Breast epithelium (tissue), 4 donors: ENCODE measurements at places on chromosomes 5 and 9. TPM values are rescaled to one million over a fixed set of nuclear protein-coding genes. Genes with fewer than 3 reads are reported as not detected.

DNA sequence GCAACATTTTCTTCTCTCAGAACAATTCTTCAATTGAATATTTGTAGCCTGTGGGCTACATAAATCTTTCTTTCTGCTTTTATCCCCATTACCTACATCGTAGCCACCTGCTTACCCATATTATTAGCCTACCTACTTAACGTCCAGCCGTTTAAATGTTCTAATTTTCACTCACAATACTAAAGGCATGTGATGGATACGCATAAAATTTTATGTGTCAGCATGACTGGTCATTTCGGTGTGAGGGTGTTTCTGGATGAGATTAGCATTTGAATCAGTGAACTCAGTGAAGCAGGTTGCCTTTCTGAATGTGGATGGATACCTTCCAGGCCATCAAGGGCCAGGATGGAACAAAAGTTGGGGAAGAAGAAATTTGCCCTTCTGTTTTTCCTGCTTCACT lies 1722.5 kb upstream of the ACO1 start:
- H3K27me3 ChIP-seq: no peaks in the 10 kb centered on the region
- DNase-seq: no peak
- no peaks in the 10 kb centered on the region for H3K36me3 ChIP-seq
- no peaks in the 10 kb centered on the region for H3K4me1 ChIP-seq

The LHX3 gene
- not detected for total RNA-seq

- no peak overlapping the region for H3K4me3 ChIP-seq
- no peaks in the 10 kb centered on the region for H3K4me1 ChIP-seq
- H3K27ac ChIP-seq: no peak overlapping the region
- H3K36me3 ChIP-seq: no peaks in the 10 kb centered on the region
- no peak for DNase-seq
- no peaks in the 10 kb centered on the region for H3K27me3 ChIP-seq
Observed at GRCh38 chr9:101220341-101220740, 164.5 kb downstream of the BAAT start.

GRCh38 chr9:136481558-136481957 lies 1.3 kb downstream of the SEC16A start:
- H3K27ac ChIP-seq: no peak overlapping the region
- H3K4me3 ChIP-seq: peak overlapping the region; percentile 90
- peaks cover 2% of the 10 kb centered on the region for H3K36me3 ChIP-seq
- no peak for DNase-seq
- H3K27me3 ChIP-seq: no peaks in the 10 kb centered on the region
- peaks cover 12% of the 10 kb centered on the region for H3K4me1 ChIP-seq

The LRRTM2 gene
- under 0.01 TPM for total RNA-seq

DNA sequence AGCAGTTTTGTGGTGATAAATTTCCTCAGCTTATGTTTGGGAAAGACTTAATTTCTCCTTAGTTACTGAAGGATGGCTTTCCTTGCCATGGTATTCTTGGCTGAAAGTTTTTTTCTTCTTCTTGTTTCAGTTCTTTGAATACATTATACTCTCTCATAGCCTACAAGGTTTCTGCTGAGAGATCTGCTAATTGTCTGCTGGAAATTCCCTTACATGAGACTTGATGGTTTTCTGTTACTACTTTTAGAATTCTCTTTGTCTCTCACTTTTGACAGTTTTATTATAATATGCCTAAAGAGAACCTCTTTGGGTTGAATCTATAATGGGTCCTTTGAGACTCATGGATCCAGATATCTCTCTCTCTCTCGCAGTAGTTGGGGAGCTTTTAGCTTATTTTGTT lies 693.6 kb downstream of the PRELID2 start:
- no peaks in the 10 kb centered on the region for H3K4me1 ChIP-seq
- no peak for DNase-seq

DNA sequence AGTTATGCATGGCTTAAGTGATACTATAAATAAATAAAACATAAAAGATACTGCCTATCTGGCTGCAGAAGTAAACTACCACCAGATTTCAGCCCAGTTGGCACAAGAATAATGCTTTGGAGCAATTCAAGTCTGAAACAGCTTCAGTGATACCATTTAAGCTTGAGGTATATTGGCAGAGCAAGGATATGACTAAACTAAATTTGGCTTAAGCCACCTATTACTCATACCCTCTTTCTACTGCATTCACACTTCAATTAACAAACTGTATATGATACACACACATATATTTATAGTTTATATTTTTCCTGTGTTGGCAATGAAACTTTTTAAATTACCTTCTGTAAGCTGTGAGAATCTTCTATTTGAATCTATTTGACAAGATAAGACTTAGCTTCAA lies 431.9 kb downstream of the ANXA1 start:
- H3K4me3 ChIP-seq: no peak overlapping the region
- H3K27ac ChIP-seq: no peak overlapping the region
- no peaks in the 10 kb centered on the region for H3K36me3 ChIP-seq
